Metanephros (tissue), 2 donors: ENCODE measurements at places on chromosomes 12 and 14. TPM values are rescaled to one million over a fixed set of nuclear protein-coding genes. Genes with fewer than 3 reads are reported as not detected.

The TXNDC16 gene
- 30.7 TPM for total RNA-seq

The LHX5 gene
- not detected for total RNA-seq

The TMEM233 gene
- 1.8 TPM for total RNA-seq

The C12orf54 gene
- total RNA-seq: not detected

The AMN gene
- 33.7 TPM for total RNA-seq

The C3AR1 gene
- total RNA-seq: 5.8 TPM

The CLEC6A gene
- 0.12 TPM for total RNA-seq
